ENCODE measurements at places on chromosomes 1 and 21.

- DNase-seq, result no peak
These were observed 1.2 kb upstream of the SEMA6C start for GRCh38 chr1:151147665-151148064.

DNA sequence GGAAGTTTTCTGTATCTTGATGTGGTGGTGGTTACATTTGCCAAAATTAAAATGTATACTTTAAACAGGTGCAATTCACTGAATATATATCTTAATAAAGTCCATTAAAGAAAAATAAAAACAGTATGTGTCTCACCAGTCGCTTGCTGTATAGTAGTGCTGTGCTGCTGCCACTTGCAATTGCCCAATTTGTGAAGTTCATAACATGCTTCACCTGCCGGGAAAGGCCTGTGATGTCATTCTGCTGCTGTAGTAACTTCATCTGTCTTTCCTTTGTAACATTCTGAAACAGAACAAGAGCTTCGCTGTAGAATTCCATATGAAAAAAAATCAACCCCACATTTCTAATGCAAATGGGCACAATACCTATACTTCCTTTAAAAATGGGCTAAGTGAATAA, 83.4 kb downstream of the TRIM33 start:
- no peak for DNase-seq

GRCh38 chr1:155093911-155094621, 15.4 kb downstream of the EFNA3 start:
- DNase-seq, result peak; percentile 77

GRCh38 chr1:226111883-226112261, 49.4 kb downstream of the H3-3A start:
- peak; percentile 60 for DNase-seq

- DNase-seq, result no peak
These were observed 42.4 kb upstream of the IL19 start for GRCh38 chr1:206727981-206728696.

DNA sequence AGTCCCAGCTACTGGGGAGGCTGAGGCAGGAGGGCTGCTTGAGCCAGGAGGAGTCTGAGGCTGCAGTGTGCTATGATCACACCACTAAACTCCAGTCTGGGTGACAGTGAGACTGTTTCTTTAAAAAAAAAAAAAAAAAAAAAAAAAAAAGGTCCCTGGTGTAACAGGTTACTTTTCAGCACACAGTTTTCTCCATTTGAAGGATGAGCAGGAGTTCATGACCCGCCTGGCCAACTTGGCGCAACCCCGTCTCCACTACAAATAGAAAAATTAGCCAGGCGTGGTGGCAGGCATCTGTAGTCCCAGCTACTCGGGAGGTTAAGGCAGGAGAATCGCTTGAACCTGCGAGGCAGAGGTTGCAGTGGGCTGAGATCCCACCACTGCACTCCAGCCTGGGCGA, 12.4 kb downstream of the HNRNPR start:
- no peak for DNase-seq

GRCh38 chr1:229136822-229137221, 134.1 kb upstream of the RAB4A start:
- DNase-seq, result no peak

DNA sequence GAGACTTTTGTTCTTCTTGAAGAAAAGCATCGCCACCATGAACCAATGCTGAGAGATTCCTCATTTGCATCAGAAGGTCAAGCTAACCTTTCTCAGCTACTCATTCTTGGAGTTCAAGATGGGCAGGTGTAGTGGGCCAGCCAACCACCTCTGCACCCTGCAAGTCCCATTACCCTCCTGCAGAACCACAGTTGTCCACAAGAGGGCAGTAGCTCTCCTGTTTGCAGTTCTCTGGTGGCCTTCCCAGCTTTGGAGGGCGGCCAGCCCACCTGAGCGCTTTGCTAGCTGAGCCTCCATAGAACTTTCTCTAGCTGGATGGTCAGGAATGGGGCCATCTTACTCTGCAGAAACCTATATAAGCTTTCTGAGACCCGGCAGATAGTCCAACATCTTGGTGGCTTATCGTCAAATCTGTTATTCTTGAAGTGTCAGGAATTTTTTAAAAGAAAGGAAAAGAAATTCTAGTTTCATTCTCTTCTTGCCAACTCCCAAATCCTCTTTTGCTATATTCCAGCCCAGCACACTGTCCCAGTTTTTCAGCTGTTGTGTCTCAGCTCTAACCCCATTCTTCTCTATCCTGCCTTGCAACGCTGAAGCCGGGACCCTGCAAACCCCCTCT, 11.0 kb upstream of the LMX1A start:
- peak; percentile 84 for DNase-seq

DNA sequence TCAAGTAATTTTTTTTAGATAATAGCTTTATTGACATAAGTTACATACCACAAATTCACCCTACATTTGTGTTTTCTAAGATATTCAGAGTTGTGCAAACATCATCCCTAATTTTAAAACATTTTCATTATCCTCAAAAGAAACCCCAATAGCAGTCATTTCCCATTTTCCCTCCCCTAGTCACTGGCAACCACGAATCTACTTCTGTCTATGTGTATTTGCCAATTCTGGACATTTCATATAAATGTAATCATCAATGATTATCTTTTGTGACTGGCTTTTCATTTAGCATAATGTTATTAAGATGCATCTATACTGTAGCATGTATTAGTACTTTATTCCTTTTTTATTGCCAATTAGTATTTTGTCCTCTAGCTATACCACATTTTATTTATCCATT, 88.8 kb upstream of the SLFNL1 start:
- no peak for DNase-seq

DNA sequence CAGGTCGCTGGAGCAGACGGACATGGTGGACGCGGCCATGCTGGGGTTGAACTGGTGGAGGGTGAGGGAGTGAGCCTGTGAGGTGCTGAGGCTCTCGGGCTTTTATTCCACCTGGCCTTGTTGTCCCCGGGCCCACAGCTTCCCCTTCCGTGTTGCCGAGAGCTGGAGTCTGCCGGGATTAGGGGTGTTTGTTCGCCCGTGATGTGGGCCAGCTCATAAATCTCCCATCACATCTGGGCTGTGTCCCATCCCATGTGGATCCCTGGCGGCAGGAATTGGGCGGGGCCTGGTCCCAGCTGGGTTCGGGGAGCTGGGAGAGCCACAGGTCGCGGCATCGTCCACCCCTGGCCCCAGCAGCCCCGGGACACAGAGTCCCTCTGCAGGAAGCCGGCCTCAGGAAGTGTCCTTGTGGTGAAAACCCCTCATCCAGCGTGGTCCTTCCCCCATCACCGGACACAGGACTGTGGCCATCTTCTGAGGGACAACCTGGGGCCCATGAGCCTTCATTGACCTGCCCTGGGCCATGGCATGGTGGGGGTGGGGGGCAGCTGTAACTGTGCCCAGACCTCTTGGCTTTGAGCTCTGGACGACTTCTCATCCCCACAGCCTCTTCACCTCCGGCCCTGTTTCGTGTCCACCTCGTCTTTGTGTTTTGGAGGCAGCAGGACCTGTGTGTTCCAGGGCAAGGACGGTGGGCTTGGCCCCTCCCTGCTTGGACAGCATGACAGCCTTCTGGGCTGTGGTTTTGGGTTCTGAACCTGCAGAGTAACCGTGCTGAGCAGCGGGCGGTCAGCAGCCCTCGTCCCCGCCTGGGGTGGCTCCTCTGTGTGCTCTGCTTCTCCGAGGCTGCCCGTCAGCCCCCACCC, at the start of gene KRTAP10-6:
TSS of gene KRTAP10-6 (minus strand) at position 60 of the 866 bp plus-strand sequence. CDS start at position 39, 21 bp downstream.
- peak; percentile 16 for DNase-seq

- DNase-seq, result no peak
These were observed 1967.6 kb downstream of the MRPL39 start for GRCh38 chr21:23639721-23640120.

GRCh38 chr1:33018112-33018511, 18.6 kb downstream of the AK2 start:
- no peak for DNase-seq

DNA sequence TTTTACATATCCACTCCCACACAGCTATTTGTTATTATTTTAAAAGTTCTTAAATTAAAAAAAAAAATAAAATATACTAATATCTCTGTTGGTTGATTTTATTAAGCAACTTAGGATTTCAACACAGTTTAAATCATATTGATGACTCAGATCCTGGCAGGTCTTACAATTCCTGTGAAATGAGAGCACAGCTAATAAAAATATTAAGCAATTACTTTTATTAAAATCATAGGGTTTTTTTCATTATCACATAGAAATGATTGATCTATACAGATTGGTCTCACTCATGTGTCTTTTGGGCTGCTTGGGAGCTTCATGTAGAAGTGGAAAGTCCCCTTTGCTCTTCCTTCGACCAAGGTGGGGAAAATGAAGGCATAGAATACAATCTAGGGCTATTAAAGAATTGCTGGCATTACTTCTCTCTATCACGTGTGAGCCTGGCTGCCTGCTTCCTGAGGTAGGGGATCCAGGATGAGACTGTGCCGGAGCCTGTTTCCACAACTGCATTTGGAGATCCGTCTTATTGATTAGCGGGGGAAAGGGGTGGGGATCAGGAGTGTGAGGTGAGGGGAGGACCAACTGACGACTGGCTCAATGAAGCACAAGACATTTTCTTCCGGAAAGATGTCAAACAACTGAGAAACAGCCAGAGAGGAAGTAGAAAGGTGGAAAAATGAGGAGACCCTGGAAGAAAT, 858.0 kb downstream of the USP25 start:
- peak; percentile 30 for DNase-seq

GRCh38 chr1:85330214-85330631, 53.8 kb upstream of the BCL10 start:
- peak; percentile 51 for DNase-seq

- no peak for DNase-seq
These were observed 30.7 kb upstream of the STMN1 start for GRCh38 chr1:25936947-25937346.

- no peak for DNase-seq
These were observed 536.8 kb downstream of the KCNT2 start for GRCh38 chr1:196071447-196071846.

DNA sequence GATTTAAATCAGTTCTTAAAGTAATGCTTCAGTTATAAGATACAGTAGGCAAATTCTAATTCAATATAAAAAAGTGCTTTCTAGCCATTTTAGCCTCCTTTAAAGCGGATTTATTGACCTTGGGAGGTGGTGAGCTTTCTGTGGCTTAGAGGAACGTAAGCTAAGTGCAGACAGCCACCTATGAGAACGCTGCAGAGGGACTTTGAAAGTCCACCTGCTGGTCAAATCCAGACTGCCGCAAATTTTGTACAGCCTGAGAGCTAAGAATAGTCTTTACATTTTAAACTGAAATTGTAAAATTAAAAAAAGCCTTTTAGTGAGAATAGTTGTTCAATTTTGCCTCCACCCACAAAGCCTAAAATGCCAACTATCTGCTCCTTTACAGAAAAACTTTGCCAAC, 67.0 kb upstream of the SSX2IP start:
- no peak for DNase-seq

GRCh38 chr1:21951226-21951870, 14.2 kb upstream of the HSPG2 start:
- DNase-seq, result no peak

- DNase-seq, result peak; percentile 25
These were observed 350.2 kb downstream of the PLPP3 start for GRCh38 chr1:56229186-56229585.

GRCh38 chr1:40014253-40014706, 26.2 kb upstream of the CAP1 start:
- no peak for DNase-seq

- DNase-seq, result no peak
These were observed 155.3 kb downstream of the ADSS2 start for GRCh38 chr1:244296447-244296846.

DNA sequence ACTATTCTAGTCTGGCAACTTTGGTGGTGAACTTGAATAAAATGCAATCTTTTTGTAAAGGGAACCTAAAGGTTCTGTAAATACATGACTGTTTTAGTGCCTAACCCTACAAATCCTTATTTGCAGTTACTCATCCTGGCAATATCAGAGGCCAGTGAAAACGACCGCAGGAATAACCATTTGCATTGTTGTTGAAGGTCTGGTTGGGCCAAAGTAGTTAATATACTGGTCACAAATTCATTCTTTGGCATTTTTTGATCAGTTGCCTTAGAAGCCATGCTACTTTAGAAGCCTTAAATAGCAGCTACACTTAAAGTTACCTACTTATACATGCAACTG, 93.7 kb downstream of the AHCTF1 start:
- DNase-seq, result no peak

GRCh38 chr1:165265196-165265838, 91.2 kb downstream of the LMX1A start:
- DNase-seq, result no peak

DNA sequence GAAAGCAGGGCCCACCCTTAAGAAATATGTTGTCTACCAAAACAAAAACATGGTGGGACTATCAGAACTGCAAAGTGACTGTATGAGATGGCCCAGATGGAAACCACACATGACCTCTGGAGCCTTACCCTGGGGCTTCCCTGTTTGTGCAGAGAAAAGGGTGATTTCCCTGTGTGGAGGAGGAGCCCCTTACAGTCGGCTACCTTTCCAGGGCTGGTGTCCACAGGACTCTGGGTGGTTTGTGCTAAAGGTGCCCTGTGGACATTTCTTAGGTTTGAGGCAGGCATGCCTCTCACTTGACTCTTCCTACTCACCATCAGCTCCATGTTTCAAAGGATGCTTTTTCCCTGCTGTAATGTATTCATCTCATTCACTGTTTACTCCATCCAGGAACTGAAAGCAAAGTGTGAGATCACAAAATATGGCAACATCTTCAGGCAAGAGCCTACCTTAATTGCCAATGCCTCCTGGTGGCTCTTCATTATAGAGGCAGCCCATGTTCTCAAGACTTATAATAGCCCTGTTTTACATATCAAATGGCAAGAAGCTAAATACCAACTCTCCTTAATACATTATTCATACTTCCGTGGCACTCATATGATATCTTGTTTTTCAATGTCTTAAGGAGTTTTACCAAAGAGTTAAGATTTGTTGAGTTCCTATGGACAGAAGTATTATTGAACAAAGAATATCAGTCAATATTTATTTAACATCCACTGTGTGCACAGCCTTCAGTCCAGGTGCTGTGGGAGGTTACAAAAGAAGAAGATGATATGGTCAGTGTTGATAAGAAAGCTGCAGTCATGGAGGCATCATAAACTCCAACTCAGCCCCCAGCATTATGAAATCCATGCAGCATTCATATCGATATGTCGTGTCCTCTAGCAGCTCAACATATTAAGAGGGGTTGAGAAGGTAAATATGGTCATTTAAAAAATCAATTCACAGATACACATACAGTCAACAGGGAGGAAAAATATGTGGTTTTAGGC, 15.5 kb upstream of the TFF3 start:
- DNase-seq, result no peak

DNA sequence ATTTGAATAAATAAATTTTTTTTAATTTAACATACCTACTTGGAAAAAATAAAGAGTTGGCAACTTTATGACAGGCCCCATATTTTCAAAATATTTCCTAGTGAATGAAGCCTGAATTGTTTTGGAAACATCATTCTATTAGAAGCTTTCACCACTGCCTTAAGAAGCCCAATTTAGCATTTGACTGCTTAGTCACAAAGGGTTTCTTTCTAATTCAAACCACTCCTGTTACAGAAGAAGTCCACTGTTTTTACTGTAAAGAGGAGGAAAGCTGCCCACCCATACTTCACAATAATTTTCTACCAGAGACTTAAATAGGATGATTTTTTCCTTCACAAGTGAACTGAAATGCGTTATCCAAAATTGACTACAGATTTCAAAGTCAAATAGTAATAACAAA, 534.6 kb upstream of the PTBP2 start:
- DNase-seq, result no peak

- DNase-seq, result no peak
These were observed 342.1 kb downstream of the DSCAM start for GRCh38 chr21:40504825-40505224.

GRCh38 chr1:51576085-51576444, 40.8 kb upstream of the OSBPL9 start:
- DNase-seq, result no peak

- DNase-seq, result no peak
These were observed 22.9 kb downstream of the BCAS2 start for GRCh38 chr1:114558544-114558943.

GRCh38 chr1:209176866-209177430, 406.6 kb upstream of the CAMK1G start:
- DNase-seq, result no peak
